Activated CD4-positive, alpha-beta T cell treated with anti-CD3 and anti-CD28 coated beads, Interleukin-2, amount 10 ng/mL, durations not matched to agents 7 days and 5 days (primary cell): ENCODE measurements at places on chromosomes 5 and 9.

DNA sequence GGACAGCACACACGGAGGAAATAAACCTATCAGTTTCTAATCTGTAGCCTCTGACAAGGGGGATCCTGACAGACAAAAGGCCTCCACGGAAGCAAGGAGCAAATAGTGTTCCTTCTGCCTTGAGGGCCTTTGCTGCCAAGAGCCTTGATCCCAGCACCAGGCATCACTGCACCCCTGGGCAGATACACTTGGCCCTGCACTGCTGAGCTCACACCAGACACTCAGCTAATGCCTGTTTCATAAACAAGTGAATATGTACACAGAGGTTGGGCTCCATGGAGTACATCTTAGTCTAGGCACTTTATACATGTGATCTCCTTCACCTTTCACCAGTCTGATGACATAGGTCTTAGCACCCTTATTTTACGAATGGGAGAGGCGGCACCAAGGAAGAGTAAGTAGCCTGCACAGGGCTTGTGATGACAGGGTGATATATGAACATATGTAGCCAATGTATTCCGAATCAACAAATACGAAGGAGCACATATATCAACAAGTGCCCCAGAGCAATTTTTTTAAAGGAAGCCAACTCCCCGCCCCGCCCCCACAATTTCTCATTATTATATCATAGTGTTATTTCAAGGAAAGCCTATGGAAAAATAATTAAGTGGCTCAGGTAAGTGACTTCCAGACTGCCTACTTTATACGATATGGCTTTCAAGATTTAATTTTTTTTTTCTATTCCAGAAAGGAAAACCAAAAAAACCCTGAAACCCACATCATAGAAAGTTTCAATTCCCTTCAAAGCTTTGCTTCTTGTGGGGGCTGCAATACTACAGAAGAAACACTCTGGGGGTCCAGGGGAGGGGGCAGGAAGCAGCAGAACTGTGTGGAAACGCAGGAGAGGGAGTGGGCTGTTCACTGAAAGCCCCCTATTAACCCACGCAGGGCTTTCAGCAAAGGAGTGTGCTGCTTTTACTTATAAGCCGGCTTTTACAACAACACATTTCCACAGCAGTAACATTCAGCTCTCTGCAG, 32.0 kb downstream of the CDC14B start:
- DNase-seq: no peak

DNA sequence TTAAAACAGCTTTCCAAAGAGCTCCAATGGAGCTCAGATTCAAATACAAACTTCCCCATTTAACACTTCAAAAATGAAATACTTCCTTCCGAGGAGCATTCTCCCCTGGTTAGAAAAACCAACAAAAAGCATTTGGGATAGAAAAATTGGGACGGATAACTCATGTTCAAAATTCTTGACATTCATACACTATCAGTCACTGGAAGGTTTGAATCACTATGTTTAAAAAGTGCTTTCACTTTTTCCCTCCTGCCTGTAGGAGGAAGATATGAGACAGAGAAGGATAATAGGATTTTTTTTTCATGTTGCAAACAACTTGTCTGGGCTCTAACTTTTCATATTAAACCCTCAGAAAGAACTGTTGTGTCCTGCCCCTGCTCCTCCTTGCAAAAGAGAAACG, 412.0 kb downstream of the ACTL7B start:
- no peak for DNase-seq

GRCh38 chr9:16625161-16625631, 245.3 kb downstream of the BNC2 start:
- DNase-seq: no peak

- peak; percentile 30 for DNase-seq
Measured at GRCh38 chr5:75023368-75024159, 28.8 kb downstream of the GCNT4 start.

DNA sequence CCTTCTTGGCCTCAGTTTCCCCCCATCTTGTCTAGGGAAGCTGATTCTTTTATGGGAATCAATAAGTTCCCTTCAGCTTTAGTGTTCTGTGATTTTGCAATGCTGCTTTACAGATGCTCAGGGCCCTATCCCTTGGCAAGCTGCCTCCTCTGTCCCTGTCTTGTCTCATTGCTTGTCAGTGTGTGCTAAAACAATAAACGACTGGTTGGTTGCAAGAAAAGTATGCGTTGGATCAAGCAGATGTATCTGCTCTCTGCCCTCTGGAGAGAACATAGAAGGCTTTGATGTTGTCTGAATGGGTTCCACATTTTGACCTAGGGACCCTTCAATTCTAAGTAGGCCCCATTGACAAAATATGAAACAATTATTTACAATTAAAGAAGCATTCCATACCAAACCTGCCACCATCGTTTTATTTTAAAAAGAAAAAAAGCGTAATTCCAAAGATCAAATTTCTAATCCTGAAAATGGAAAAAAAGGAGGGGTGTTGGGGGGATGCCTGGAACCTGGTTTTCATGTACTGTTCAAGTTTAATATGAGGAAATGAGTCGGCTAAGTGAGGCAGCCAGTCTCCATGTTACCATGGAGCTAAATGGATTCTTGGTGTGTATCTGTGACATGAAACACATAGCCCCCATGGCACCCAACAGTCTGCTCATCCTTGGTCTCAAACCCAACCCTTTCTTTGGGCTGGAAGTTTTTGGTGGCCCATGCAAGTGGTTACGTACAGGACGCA, 31.2 kb upstream of the TARS1 start:
- DNase-seq: no peak

DNA sequence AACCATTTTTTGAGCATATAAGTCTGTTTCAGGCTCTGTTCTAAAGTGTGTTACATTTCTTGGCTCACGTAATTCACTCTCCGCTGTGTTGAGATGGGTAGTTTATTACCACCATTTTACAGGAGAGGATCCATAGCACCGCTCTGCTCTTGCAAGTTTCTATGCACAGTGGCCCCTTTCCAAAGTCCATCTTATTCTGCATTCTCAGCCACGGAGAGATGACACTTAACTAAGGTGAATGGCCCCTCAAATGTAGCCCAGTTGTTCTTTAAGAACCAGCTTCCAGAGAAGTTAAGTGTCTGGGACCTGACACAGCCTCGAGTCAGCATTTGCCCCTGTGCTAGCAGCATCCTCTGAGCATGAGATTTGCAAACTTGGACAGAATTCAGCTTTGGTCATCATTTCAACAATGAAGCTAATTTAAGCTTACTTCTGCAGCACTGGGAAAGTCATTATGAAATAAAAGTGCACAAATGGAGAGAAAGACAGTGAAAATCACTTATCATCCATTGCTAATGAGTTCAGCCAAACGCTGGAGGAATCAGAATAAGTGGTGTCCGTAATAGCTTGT, 61.9 kb downstream of the FAM78A start:
- DNase-seq: no peak

GRCh38 chr5:135387629-135387960, 11.4 kb downstream of the MACROH2A1 start:
- DNase-seq: no peak

GRCh38 chr9:127179633-127180441, 57.4 kb upstream of the ANGPTL2 start:
- no peak for DNase-seq

DNA sequence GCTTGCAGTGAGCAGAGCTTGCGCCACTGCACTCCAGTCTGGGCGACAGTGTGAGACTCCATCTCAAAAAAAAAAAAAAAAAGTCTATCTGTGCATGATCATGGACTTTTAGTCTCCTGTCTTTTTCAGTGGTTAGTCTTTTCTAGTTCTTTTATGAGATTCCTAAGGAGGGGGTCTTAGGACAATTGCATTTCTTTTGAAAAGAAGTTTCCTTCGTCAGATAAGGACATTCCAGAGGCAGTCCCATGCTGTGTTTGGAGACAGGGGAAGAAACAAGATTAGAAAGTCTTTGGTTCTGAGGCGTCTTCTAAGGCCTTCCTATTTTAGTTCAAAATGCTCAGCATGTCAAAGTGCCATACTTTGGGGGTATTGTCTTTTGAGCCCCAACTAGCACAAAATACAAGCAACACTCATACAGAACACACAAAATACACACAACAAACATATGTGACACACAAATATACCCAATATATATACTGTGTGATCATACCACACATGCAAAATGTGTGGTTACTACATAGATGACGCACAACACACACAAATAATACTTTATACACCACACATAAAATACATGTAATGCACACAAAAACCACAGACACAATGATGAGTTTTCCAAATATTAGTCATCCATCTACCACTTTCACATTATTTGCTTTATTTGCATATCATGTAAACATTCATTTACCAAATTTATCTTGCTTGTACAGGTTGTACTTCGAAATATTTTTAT, 394.5 kb downstream of the SPATA31D1 start:
- DNase-seq: no peak

DNA sequence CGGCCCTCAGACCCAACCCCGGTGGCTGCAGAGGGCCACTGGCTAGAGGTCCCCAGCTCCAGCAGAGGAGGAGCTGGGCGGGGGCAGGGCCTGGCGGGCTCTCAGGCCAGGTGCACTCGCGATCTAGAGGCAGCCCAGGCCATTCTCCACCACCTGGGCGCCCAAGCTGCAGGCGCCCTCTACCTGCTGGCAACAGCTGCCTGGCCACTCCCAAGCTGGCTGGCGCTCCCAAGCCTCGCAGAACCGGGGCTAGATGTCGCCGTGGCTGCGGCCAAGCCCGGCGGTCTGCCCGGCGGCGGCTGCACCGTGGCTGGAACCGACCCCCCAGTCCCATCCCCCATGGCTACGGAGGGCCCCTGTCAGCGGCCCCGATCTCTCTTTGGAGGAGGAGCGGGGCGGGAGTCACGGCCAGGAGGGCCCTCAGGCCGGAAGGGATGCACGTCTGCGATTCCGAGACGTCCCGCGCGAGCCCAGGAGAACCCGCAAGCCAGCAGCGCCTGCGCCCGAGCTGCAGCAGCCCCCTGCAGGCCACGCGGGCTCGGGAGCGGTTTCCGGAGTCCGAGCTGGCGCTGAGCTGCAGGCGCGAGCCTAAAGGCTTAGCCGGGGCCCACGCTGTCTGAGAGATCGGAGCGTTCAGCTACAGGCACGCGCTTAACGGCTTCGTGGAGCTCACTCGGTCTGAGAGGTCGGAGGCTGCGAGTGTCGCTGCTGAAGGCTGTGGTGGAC, 44.3 kb upstream of the BICD2 start:
- DNase-seq: peak; percentile 56

DNA sequence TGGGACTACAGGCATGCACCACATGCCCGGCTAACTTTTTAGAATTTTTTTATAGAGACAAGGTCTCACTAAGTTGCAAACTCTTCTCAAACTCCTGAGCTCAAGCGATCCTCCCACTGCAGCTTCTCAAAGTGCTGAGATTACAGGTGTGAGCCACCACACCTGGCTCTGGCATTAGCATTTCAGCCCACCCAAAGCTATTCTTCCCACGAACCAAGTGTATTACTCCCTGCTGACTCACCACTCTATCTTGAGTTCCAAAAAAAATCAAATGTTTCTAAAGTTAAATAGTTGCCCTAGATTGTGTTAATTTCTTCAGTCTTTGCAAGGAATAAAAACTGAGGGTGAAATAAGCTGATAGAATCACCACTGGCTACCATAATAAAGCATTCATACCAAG, 205.5 kb downstream of the ARRDC3 start:
- no peak for DNase-seq

DNA sequence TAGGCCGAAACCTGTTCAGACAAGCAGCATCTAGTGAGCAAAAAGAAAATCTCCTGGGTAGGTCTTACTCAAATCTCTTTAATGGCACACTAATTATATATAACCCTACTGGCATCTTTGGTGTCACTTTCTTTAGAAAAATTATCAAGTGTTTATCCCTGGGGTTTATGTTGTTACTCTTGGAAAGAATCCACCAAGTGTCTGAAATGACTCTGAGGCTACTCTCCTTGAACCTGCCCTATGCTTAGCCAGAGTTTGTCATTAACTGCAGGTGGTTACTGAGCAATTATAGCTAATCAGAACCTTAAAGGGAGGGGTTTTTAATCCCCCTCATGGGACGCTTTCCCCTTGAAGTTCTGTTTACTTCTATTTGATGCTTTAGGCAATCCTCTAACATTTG, 381.9 kb downstream of the PLK2 start:
- no peak for DNase-seq

DNA sequence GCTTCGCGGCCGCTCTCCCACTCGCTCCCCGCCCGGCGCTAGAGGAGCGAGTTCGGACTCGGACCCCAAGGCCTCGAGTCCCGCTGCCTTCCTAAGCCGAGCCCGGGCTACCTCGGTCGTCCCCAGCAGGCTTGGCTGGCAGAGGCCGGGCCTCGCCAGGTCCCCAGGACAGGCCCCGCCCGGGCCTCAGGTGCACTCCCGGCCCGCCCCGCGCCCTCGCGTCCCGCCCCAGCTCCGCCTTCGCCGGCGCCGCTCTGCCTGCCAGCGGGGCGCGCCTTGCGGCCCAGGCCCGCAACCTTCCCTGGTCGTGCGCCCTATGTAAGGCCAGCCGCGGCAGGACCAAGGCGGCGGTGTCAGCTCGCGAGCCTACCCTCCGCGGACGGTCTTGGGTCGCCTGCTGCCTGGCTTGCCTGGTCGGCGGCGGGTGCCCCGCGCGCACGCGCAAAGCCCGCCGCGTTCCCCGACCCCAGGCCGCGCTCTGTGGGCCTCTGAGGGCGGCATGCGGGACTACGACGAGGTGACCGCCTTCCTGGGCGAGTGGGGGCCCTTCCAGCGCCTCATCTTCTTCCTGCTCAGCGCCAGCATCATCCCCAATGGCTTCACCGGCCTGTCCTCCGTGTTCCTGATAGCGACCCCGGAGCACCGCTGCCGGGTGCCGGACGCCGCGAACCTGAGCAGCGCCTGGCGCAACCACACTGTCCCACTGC, at the start of gene SLC22A5:
Gene SLC22A5 (plus strand): TSS at position 237 of the 707 bp plus-strand sequence. CDS start 263 bp downstream, at position 500.
- DNase-seq: peak; percentile 59

DNA sequence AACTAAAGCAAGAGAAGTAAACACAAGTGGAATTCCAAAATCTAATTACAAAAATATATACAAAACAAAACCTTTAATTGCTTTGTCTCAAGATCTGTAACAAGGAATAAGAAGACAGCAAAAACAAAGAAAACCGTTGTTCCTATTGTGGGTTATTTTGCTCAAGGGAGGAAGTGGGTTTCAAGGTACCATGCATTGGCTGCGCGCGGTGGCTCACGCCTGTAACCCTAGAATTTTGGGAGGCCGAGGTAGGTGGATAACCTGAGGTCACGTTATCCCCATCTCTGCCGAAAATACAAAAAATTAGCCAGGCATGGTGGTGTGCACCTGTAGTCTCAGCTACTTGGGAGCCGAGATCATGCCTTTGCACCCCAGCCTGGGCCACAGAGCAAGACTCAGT, 12.1 kb upstream of the IQGAP2 start:
- DNase-seq: peak; percentile 29
